ENCODE measurements at places on chromosomes 3 and 15. TPM values are rescaled to one million over a fixed set of nuclear protein-coding genes. Genes with fewer than 3 reads are reported as not detected.

The SLC28A1 gene
- polyA plus RNA-seq = not detected

The SOX14 gene
- not detected for polyA plus RNA-seq

The SKOR1 gene
- polyA plus RNA-seq = 0.41 TPM

The PP2D1 gene
- polyA plus RNA-seq = 0.47 TPM

The SNX22 gene
- 0.99 TPM for polyA plus RNA-seq

The GLDN gene
- 0.90 TPM for polyA plus RNA-seq

The DNAJA4 gene
- polyA plus RNA-seq = 114 TPM

The PGBD4 gene
- polyA plus RNA-seq = 2.0 TPM

The SMAD6 gene
- polyA plus RNA-seq = 11.6 TPM

The ZNF80 gene
- not detected for polyA plus RNA-seq

The RASGRP1 gene
- polyA plus RNA-seq = 0.52 TPM

The CYP19A1 gene
- 1.4 TPM for polyA plus RNA-seq

The GPR149 gene
- polyA plus RNA-seq = not detected

The NANOGP8 gene
- not detected for polyA plus RNA-seq

The SPTBN5 gene
- polyA plus RNA-seq = 6.0 TPM

The MYRIP gene
- polyA plus RNA-seq = 2.0 TPM

The C15orf39 gene
- polyA plus RNA-seq = 19.2 TPM

The STRIT1 gene
- polyA plus RNA-seq = 22.9 TPM

The CLEC3B gene
- polyA plus RNA-seq = not detected

The CNTN4 gene
- 5.9 TPM for polyA plus RNA-seq

The PLA2G4E gene
- polyA plus RNA-seq = 3.5 TPM

The PHLDB2 gene
- polyA plus RNA-seq = 84.8 TPM

The P2RY14 gene
- polyA plus RNA-seq = 1.4 TPM

The NR2E3 gene
- 8.3 TPM for polyA plus RNA-seq

The GRK7 gene
- polyA plus RNA-seq = not detected

The PPARG gene
- 20.3 TPM for polyA plus RNA-seq

The DUOX2 gene
- polyA plus RNA-seq = 0.03 TPM

The HYAL1 gene
- polyA plus RNA-seq = 1.0 TPM

The WNT7A gene
- 0.08 TPM for polyA plus RNA-seq

The PRR20G gene
- not detected for polyA plus RNA-seq

The SLC12A1 gene
- polyA plus RNA-seq = not detected

The CHRNB4 gene
- 0.67 TPM for polyA plus RNA-seq

The REC114 gene
- polyA plus RNA-seq = not detected

The UTS2B gene
- polyA plus RNA-seq = 0.12 TPM

The CDHR4 gene
- polyA plus RNA-seq = not detected

The RTP4 gene
- not detected for polyA plus RNA-seq

The DUOXA2 gene
- polyA plus RNA-seq = not detected

The ADAMTS9 gene
- 91.2 TPM for polyA plus RNA-seq

The CHDH gene
- 1.9 TPM for polyA plus RNA-seq

The ZNF592 gene
- polyA plus RNA-seq = not detected

The LMCD1 gene
- 152 TPM for polyA plus RNA-seq

The UBE2Q2 gene
- polyA plus RNA-seq = 49.3 TPM

The SH2D7 gene
- 0.15 TPM for polyA plus RNA-seq

The PLSCR5 gene
- not detected for polyA plus RNA-seq

The CADM2 gene
- 2.3 TPM for polyA plus RNA-seq

The THBS1 gene
- 55.1 TPM for polyA plus RNA-seq

The FBXO40 gene
- not detected for polyA plus RNA-seq

The GP9 gene
- not detected for polyA plus RNA-seq

The DUSP7 gene
- 20.9 TPM for polyA plus RNA-seq

The CERS3 gene
- polyA plus RNA-seq = not detected

The GOLGA6D gene
- 0.44 TPM for polyA plus RNA-seq

The MITF gene
- 8.8 TPM for polyA plus RNA-seq

All from muscle of arm (tissue), 14 donors.